ENCODE measurements at places on chromosomes 6 and 20.

DNA sequence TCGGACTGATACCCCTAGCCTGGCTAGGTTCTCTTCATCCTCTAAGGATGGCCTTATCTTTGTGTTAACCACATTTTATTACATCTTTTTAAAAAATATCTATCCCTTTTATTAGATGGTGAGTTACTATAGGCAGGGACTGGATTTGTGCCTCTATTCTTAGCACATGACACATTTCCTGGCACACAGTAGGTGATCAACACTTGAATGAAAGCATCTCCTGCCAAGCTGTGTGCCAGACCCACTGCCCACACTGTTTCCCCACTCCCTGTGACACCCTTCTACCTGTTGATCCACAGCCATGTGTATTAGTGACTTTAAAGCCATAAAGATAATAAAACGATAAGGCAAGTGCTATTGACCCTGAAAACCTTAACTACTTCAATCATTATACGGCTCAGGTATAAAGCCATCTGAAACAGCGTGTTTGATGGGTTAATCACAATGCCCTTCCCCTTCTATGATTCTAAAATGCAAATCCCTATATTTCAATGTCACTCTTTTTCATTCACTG, 73.6 kb downstream of the MYLK4 start:
- DNase-seq, result no peak

- DNase-seq, result no peak
Measured at GRCh38 chr6:110944681-110945151, 13.8 kb upstream of the GTF3C6 start.

- no peak for DNase-seq
Measured at GRCh38 chr20:37518059-37518458, 3.0 kb upstream of the NNAT start.

- no peak for DNase-seq
Measured at GRCh38 chr6:154161689-154162088, 122.6 kb downstream of the OPRM1 start.

- DNase-seq, result no peak
Measured at GRCh38 chr6:143055891-143056290, 4.8 kb upstream of the AIG1 start.

GRCh38 chr6:165223101-165223500, 86.3 kb downstream of the C6orf118 start:
- DNase-seq, result no peak

- no peak for DNase-seq
Measured at GRCh38 chr20:890666-891057, 25.5 kb downstream of the ANGPT4 start.

DNA sequence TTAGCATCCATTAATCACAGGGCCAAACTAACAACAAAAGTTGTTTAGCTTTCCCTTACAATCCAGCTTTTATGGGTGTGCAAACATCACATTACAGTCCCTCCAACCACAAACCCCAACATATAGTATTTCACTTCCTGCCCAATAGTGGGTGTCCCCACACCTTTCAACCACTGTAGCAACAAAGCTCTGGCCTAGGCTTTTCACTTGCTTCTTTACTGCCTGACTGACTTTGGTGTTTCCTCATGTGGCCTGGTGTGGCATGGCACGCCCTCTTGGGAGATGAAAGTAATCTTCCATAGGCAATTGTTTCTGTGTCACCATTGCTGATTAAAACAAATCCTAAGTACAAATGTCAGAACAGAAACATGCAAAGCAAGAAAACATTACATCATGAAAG, 46.3 kb downstream of the MCM8 start:
- DNase-seq, result no peak

DNA sequence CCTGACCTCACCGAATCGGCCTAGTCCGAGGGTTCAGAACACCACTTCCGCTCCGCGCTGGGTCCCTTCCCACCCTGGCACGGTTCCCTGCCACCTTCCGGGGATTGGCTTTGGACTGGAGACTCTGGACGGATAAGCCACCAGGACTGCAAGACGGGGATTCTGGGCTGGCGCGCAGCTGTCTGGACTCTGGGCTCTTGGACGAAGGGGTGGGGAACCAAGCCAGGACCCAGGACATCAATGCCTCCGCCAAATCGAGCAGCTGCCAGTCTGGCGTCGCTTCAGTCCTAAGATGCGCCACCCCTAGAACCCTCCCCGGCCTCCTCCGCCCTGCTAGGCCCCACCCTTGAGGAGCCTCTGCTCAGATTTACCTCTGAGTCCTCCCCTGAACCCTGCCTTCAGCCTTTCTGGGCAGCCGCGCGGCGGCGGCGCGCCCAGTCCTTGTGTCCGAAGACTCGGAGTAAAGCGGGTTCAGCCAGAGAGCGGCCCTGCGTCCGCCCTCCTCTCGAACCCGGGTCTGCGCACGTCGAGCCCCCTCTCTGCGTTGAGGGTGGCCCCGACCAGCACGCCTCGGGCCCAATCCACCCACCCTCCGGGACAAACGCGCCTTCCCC, 1.2 kb downstream of the KCNK17 start:
- no peak for DNase-seq

GRCh38 chr6:50047026-50047425, 2.7 kb downstream of the DEFB112 start:
- no peak for DNase-seq

- DNase-seq, result no peak
Measured at GRCh38 chr6:6900569-6901204, 207.1 kb upstream of the RREB1 start.

GRCh38 chr20:5844063-5844681, 94.0 kb downstream of the SHLD1 start:
- no peak for DNase-seq

- DNase-seq, result no peak
Measured at GRCh38 chr20:57843941-57844625, 134.3 kb upstream of the PMEPA1 start.

GRCh38 chr6:3801960-3802359, 47.2 kb upstream of the FAM50B start:
- no peak for DNase-seq

DNA sequence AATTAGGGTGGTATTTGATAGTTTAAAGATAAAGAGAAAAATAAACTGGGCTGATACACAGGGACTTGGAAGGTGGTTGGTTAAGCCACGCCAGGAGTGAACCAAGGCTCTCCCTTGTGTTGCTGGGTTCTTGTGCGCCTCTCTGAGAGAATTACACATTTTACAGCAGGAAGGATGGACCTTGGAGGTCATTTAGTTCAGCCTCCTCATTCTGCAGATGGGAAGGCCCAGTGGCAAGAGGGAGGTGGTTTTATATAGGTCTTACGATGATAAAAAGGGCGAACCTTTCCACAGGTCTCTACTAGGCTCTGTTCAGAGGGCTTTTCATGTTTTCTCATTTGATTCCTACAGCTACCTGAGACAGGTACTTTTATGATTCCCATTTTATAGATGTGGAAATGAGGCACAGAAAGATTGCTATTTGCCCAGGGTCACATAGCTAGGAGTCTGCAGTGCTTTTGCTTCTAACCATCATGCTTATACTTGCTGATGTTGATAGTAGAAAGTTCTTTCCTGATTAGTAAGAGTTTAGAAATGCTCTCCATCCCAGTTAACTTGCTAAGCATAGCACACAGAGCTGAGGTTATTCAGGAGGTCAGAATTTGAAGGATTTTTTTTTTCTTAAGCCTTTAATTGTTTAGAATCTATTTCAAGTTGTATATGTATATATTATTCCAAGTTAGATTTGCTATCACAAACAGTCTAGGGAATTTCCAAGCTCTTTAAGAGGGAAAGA, 12.8 kb downstream of the HIVEP1 start:
- no peak for DNase-seq

DNA sequence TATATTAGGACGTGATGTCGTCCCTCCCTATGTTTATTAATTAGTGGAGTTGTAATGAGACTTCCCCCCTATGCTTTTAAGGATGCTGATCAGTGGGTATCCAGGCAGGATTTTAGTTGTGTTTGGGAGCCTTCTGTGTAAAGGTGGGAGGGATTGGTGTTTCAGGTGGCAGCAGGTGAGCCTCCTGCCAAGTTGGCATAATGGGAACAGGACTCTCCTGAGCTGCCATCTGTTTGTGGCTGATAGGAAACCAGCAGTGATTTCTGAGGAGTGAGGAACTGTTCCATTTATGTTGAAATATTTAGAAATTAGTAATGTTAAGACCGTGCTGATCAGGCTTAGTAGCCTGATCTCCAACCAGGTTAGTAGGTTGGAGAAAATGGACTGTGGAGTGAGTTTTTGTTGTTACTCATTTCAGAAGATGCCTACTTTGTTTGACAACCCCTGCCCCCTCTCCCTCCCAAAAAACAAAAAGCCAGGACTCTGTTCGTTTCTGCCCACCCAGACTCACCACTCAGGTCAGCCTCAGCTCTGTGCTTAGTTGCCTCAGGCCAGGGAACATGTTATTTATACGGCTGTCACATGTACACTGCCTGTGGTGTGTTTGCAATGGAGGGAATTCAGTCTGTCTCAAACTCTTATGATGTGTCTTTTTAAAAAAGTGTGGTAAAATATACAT, 55.4 kb upstream of the TULP4 start:
- DNase-seq, result no peak

DNA sequence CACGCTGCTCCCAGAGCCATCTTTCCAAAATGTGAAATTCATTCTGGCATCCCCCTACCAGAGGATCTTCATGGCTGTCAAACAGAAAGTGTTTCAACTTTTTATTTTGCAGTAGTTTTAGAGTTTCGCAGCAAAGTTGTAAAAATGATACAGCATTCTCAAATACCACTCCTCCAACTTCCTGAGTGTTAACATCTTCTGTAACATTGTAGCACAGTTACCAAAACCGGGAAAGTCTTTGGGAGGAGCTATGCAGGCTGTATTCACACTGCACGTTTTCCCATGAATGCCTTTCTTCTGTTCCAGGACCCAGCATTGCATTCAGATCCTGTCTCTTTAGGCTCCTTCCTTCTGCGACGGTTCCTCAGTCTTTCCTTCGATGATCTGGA, 30.1 kb downstream of the CDYL start:
- no peak for DNase-seq

- no peak for DNase-seq
Measured at GRCh38 chr20:44701118-44701857, 13.9 kb upstream of the CCN5 start.

DNA sequence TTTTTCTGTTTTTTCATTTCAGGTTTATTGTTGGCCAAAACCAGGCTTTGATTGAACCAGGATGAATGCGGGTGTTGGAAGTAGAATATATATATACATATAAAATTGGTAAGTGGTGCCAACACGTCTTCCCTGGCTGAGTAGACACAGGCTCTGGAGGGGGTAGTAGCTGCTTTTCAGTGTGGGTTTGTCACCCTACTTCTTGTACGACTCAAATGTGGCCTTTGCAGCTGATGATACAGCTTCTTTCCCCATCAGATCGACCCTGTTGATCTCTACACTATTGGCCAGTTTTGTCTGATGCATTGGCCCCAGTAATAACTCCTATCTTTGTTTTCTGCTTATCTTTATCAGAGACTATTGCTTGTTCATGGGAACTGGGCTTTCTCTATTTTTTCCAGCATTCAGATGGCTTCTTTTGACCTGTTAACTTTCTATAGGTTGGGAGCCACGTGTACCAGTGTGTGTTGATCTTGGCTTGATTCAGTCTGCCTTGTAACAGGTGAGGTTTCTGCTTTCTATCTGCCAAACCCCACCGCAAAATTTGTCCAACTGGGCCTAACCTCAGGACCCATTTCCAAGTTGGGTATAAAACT, 2.7 kb upstream of the ZNFX1 start:
- DNase-seq, result no peak

DNA sequence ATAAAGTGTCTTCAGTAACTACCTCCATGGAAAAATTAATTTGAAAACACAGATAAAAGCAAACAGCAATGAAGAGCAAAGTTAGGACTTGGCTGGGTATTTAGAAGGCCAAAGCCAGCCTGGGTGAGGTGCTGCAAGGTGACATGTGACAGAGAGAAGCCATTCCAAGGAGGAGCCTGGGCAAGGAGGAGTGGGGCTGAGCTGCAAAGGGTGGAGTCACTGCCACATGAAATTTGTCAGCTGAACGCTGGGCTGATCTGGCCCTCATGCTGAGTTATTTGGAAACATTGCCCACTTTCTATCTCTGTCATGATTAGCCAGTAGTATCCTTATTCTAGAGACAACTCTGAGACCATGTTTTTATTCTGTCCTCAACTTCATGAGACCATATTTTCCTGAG, 76.3 kb downstream of the PERP start:
- no peak for DNase-seq

DNA sequence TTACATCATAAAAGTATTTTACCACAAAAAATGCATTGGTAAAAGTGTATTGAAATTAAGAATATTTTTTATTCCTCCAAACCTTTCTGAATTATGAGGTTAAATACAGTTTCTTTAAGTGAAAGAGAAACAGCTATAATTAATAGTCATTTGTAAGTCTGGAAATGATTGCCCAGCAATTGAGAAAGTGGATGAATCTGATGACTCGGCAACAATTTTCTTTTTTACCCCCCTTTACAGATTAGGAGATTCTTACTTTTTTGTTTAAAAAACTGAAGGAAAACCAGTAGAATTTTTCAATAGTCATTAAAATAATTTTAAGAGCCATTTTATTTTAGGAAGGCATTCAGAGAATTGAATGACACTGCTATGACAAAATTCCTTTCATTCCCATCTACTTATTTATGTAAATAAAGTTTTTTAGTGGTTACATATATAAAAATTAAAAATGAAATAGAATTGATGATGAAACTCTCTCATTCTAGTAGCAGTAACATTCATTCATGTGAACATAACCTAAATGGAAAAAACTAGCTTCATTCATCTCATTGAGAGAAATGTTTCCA, 169.6 kb upstream of the PRND start:
- no peak for DNase-seq

GRCh38 chr6:106975738-106976064, 1.2 kb upstream of the CD24 start:
- peak; percentile 31 for DNase-seq

DNA sequence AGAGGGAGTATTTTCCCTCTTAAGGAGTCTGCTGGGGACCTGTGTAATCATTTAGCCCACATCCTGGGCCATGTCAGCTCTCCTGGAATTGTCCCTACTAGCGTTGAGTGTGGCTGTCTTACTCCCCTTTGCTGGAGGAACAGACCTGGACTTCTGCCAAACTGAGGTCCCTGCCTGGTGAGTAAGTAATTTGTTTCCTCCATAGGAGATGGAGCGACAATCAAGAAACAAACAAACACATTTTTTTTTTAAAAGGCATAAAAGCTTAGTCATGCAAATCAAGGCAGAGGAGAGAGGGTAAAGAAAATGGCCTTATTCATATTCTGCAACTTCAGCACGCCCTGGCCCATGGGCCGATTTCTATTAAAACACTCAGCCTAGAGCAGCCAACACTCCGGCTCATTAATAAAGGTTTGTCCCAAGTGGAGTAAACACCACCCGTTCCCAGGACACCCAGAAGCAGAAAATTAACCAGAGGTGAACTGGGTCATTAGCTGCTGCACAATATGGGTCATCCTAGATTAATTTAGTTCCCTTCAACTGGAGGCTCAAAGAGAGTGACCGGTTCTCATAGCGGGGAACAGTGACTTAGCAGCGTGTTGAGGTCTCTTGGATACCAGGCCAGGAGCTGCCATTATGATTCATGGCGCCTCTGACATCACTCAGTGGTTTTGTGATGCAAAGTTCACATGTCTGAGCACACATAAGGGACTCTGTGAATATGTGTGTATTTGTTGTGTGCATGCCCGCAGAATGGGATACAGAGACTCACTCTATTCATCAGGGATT, 165.0 kb upstream of the SULF2 start:
- no peak for DNase-seq

- DNase-seq, result peak; percentile 61
Measured at GRCh38 chr6:129251669-129252376, 368.9 kb downstream of the LAMA2 start.

GRCh38 chr20:33119725-33120720, 40.6 kb downstream of the BPIFB4 start:
- DNase-seq, result no peak

- DNase-seq, result peak; percentile 15
Measured at GRCh38 chr20:33132513-33133372, 35.2 kb upstream of the BPIFA2 start.
